Activated effector memory CD4-positive, alpha-beta T cell treated with Interleukin-2 at 50 U/mL for 16 hours (primary cell): ENCODE measurements at places on chromosomes 11 and 22.

DNA sequence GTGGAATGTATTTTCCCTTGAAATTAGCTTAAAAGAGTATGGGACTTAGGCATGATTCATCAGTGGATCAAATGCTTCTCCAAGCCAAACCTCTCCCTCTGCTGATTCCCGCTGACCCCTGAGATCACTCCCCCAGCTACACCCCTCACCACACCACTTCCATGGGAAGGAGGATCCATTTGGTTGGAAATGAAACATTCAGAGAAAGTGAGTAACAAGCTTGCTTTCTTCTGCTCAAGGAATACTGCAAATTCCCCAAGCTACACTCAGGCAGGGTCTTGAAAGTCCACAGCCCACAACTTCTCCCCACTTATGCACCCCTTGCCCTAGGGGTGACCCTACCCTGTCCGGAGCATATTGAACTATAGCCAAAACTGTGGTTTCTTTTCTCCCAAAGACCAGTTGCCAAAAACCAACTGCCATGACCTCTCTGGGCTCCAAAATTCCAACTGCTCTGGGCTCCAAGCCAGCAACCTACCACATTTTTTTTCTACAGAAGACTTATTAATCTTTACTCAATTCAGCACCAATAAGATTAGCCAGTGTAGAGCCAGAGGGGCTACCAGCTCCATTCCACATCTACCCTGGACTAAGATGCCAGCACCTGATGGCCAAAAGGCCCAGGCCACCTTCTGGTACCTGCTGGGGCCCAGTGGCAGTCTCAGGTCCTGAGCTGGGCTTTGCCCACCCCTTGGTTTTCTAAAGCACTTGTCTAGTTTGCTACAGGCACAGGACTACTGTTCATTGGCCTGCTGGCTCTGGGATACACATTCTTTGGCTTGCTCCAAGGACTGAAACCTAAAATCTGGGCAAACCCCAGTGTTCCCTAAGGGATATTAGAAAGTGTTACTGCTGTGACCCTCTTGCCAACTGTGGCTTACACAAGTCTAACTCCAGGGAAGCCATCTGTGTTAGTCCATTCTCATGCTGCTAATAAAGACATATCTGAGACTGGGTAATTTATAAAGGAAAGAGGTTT lies 101.1 kb downstream of the MICAL3 start:
- no peak for DNase-seq

DNA sequence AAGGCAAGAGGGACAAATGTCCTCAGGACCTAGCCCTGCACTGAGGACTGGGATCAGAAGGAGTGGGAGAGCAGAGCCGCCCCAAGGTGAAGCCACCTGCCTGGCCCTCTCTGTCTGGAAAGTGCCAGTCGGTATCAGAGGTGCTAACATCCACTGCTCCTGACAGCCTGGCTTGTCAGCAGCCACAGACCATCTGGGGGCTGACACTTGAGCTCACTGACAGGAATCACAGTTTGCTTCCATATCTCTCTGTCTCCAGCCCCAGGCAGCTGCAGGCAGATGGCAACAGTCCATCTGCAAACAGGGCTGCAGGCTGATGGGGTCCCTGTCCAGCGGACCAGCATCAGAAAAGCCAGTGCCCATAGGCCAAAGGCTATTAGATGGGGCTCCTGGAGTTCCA lies 5.5 kb downstream of the OPCML start:
- no peak for DNase-seq

DNA sequence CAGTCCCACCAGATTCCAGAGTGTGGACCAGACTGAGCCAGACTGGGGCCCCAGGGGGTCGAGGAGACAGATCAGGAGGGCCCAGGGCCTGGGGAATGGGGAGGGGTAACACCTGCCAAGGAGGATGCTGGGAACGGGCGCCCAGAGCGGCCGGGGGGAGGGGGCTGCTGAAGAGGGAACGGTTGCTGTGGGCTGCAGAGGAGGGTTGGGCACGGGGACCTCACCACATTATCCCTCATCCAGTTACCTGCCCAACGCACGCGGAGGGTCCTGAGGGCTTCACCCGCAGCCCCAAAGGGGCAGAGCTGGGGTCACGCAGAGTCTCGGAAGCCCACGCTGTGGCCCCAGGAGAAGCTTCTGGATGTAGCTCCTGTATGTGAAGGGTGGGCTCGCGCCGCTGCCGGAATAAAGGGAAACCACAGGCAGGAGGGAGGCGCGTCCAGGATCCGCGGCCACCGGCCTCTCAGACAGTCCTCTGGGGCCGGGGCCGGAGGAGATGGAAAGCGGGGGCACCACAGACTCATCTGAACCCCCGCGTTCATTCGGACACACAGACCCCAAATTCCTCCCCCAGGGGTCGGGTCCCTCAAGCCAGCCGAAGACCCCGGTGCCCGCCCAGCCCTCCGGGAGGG lies 866 bp upstream of the SELENOO start:
- DNase-seq: no peak

DNA sequence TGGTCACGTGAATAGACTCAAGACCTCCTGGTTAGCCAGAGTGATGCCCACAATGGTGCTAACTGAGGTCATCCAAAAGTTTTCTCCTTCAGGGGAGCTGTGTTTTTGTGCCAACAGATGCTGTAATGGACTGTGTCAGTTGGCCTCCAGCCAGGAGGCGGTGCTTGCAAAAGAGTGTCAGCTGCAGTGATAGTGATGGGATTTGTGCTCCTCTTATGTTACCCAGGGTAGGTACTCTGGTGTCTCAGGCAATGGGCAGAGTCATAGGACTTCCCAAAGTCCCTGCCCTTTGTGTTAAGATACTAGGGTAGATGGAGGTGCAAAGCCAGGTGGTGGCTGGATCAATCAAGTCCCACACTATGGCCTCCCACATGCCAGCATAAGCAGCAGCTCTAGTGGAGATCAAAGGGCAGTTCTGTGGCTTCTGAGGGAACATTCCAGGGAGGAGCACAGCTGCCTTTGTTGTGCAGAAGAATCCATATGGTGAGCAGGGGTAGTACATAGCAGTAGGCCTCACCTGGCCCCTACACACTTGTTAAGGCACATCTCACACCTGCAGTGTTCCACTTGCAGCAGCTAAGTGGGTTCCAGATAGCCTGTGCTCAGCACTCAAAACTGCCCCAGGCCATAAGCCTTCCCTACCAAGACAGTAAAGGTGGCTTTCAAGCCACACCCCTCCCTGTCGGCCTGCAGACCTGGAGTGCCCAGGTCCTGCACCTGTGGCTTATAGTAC lies 9.4 kb upstream of the FANCF start:
- no peak for DNase-seq

- no peak for DNase-seq
These were observed 62.7 kb upstream of the AMOTL1 start for GRCh38 chr11:94705419-94705818.

DNA sequence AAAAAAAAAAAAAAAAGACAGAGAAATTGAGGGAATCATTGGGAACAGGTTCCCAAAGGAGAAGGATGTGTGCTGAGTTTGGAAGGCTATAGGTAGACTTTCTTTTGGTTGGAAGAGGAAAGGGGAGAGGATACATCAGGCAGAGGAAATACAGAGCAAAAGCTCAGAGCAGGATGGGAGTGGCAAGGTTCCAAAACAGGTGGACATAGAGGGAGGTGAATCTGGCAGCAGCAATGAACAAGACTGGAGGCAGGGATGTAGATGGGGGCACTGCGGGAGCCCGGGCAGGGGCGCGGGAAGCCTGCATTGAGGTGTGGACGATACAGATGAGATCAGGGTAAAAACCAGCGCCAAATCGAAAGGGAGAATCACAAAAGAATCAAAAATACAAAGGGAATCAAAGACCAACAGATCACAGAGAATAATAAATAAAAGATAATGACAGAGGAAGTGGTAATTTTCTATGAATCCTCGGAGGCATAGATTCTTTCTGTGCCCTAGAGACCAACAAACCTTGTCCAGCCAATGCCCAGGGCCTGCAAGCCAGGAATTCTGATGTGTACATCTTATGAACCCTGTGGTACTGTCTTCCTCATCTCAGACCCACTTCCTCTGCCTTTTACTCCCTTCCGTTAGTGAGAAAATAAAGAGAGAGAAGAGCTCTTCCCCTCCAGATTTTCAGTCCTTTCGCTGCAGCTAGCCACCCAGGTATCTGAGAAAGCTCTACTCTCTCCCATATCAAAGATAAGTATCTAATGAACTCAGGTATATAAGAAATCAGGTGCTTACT lies 70.3 kb downstream of the SLC1A2 start:
- DNase-seq: no peak

DNA sequence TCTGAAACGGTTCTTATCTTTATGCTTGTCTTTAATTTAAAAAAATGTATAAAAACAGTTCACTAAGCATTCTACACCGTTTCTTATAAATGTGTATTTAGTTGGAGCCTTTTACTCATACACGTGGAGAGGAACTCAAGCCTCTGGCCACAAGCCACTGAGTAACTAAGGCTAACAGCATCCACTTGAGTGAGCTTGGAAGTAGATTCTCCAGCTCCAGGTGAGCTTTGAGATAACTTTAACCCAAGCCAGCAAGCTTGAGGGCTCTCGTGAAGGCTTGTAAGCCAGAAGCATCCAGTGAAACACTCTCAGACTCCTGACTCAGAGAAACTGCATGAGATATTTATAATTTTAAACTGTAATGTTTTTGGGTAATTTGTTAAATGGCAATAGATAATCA lies 82.6 kb downstream of the ARHGAP20 start:
- no peak for DNase-seq

DNA sequence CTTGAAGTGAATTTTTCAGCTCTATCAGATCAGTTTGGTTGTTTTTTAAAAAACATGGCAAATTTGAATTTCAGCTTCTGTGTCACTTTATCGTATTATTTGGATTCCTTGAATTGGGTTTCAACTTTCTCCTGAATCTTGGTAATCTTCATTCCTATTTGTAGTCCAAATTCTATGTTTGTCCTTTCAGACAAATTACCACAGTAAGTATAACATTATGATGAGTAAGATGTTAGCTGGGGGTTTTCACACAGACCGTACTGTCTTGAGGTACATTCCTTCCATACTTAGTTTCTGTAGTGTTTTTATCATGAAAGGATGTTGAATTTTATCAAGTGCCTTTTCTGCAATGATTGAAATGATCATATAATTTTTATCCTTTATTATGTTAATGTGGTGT lies 28.0 kb downstream of the OR5B17 start:
- DNase-seq: no peak

DNA sequence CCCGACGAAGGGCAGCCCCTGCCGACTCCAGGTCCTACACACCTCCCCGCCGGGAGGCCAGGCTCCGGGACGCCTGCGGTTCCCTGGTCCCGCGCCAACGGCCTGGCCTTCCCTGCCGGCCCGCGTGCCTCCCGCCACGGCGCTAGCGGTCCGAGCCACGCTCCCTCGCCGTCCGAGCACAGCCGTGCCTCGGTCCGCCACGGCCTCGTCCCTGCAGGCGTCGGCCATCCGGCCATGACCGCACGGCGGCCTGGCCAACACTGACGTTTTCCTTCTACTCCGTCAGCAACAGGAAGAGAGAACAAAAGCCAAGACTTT lies 532 bp downstream of the EIF4G2 start:
- no peak for DNase-seq

GRCh38 chr11:64802370-64803157 lies 450 bp downstream of the MAP4K2 start:
- DNase-seq: peak; percentile 32

GRCh38 chr11:62411524-62411923 lies 7.3 kb upstream of the SCGB1A1 start:
- DNase-seq: no peak

GRCh38 chr11:115919341-115920091 lies 415.3 kb upstream of the CADM1 start:
- DNase-seq: no peak

DNA sequence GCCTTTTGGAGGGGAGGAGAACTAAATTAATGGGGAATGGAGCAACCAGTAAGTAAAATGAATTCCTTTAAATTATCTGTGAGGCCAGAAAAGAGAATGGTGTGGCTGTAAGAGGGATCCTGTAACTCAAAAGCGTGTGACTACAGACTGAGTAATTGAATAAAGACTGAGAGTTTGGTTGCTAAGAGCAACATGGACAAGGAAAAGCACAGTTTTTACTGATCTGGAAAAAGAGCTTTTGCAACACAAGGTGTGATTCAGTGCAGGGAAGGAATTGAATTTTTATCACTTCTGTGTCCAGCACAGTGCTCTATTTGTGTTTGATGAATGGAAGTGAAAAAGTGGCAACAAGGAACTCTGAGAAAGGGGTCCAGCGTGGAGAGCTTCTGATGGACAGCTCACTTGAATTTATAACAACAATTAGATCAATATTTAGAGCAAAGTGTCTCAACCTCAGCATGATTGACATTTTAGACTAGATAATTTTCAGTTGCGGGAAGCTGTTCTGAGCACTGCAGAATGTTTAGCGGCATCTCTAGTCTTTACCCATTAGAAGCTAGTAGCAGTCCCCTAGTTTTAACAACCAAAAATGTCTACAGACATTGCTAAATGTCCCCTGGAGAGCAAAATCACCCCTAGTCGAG lies 202.8 kb upstream of the BDNF start:
- no peak for DNase-seq
